NCI-H1105 (cell line): ENCODE measurements at places on chromosomes 2 and 18.

- no peak for DNase-seq
These were observed 57.6 kb downstream of the CCNT2 start for GRCh38 chr2:134976074-134976702.

- DNase-seq = no peak
These were observed 655.2 kb downstream of the RNF144A start for GRCh38 chr2:7572450-7572849.

- no peak for DNase-seq
These were observed 341.3 kb downstream of the MYCN start for GRCh38 chr2:16281451-16282335.

- DNase-seq = no peak
These were observed 53.4 kb downstream of the ADI1 start for GRCh38 chr2:3465844-3466481.

GRCh38 chr2:216375286-216375685, 3.0 kb upstream of the MARCHF4 start:
- no peak for DNase-seq

DNA sequence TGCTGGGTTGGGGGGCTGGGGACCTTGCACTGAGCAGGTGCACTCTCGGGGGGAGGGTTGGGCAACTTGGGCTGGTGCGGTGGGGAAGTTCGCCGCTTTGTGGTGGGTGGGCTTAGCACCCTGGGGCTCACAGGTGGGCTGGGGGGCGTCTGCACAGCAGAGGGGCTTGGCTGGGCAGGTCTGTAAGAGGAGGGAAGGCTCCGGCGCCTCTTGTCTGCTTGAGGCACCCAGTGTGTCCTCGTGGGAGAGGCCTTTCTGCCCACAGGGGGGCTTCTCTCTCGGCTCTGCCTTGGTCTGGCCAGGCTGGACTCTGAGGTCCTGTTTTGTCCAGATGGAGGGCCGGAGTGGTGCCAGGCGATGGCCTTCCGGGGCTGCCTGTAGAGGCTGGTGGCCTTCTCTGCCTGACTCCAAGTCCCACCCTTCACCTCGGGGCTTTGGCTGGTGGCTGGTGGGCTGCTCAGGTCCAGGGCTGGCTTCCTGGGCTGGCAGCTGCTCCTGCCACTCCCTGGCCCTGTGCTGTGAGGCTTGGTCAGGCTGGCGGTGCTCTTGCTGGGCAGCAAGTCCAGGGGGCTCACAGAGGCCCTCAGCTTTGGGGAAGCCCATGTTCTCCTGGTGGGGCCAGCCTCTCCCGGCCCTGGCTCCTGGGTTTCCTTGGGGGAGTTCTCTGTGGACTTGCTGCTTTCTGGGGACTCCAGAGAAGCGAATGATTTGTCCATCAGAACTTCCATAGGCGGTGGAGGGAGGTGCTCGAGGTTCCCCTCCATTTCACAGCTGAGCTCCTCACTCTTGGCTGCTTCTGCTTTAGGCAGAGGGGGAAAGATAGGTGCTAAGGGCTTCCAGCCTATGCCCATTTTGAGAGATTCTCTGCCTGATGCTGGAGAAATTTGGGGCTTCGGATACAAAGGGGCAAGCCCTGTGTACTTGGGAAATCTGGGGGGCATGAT, 3.0 kb downstream of the PCARE start:
- no peak for DNase-seq

DNA sequence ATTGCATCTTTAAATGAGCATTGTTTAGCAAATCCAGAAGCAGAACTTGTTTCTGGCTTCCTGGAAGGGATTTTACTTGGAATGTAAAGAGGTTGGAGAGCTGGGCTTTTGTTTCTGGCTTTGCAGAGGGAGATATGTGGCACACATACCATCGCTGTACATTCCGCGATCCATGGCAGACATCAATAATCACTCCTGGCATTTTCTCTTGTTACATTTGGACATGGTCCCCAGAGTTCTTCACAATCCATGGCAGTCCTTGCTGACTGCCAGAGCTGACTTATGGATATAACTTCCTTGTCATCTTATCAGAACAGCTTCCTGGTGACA, 445.6 kb upstream of the SPRED2 start:
- DNase-seq = no peak

GRCh38 chr2:159427048-159427447, 140.5 kb upstream of the WDSUB1 start:
- DNase-seq = no peak

- no peak for DNase-seq
These were observed 38.0 kb upstream of the SIX2 start for GRCh38 chr2:45047301-45047700.

DNA sequence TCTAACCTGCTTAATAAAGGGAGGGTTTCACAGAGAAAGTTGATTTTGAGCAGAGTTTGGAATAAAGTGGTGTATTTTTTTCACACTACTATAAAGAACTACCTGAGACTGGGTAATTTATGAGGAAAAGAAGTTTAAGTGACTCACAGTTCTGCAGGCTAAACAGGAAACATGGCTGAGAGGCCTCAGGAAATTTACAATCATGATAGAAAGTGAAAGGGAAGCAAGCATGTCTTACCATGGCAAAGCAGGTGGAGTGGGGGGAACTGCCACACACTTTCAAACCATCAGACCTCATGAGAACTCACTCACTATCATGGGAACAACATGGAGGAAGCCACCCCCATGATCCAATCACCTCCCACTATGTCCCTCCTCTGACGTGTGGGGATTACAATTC, 546.7 kb downstream of the EPHA4 start:
- DNase-seq = no peak

DNA sequence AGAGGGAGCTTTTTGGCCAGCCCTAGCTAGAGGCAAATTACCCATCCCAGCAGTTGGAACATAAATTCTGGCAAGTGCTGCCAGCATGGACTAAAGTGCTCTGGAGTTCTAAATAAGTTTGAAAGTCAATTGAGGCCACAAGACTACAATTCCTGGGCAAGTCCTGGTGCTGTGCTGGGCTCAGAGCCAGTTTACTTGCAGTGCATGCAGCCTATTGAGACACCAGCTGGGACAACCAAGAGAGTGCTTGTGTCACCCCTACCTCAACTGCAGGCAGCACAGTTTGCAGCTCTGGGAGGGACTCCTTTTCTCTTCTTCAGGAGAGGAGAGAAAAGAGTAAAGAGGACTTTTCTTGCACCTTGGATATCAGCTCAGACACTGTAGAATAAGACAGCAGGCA, 277.2 kb upstream of the TMEFF2 start:
- DNase-seq = no peak

- no peak for DNase-seq
These were observed 944.0 kb downstream of the DPP10 start for GRCh38 chr2:115386465-115386864.

DNA sequence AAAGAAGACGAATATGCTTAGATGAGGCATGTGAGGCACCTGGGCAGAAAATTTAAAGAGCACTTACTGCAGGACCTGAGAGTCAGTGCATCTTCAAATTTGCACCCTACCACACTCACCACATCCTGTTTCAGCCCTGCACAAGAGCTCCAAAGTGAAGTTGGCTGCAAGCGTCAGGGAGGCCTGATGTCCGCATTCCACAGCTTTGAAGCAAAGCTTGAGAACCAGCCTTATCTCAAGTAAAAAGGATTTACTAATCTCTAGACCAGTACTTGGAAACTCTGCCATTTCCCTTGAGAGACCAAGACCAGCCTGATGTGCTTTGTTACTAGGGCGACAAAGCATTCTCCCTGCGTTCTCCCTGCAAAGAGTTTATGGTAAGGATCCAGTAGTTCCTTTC, 3.4 kb upstream of the ASNSD1 start:
- no peak for DNase-seq

- no peak for DNase-seq
These were observed 58.4 kb downstream of the ATOH8 start for GRCh38 chr2:85812094-85812735.

- no peak for DNase-seq
These were observed at the start of gene CDH19 for GRCh38 chr18:66603941-66604627. CDH19 (minus strand) TSS chr18:66604090; CDS start chr18:66572204, 31,886 bp downstream.

- no peak for DNase-seq
These were observed 1103.3 kb upstream of the NRXN1 start for GRCh38 chr2:52135235-52135634.

- no peak for DNase-seq
These were observed 1.5 kb downstream of the MSH6 start for GRCh38 chr2:47784352-47784851.

DNA sequence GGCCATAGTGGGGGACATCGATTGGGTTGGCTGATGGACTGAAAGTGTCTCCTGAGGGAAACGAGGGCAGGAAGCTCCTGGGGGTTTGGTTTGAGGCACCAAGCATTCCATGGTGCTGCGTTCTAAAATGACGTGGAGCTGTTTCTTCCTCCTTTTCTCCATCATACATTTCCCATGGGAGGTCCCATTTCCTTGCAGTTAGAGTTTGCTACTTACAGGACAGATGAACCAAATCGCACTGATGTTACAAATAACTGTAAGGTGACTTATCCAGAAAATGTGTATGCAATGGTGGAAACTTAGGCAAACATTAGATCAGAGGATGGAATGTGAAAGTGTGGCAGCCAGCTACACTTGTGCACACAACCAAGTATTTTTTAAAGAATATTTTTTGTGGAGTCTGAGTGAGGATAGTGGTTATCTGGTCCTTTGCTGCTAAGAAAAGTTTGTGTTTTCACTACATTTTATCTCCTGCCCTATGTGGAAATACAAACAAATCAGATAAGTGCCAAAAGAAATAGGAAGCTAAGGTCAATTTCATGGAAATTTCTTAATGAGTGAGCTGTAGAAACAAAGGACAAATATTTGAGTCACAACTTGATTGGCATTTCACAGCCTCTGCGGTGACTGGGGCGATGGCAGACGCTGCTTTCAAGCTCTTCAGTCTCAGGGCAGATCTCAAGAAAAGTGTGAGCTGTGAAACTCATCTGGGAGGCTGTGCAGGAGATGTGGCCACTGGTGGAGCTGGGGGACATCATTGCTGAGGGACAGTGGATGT, 256.2 kb downstream of the TSN start:
- no peak for DNase-seq

DNA sequence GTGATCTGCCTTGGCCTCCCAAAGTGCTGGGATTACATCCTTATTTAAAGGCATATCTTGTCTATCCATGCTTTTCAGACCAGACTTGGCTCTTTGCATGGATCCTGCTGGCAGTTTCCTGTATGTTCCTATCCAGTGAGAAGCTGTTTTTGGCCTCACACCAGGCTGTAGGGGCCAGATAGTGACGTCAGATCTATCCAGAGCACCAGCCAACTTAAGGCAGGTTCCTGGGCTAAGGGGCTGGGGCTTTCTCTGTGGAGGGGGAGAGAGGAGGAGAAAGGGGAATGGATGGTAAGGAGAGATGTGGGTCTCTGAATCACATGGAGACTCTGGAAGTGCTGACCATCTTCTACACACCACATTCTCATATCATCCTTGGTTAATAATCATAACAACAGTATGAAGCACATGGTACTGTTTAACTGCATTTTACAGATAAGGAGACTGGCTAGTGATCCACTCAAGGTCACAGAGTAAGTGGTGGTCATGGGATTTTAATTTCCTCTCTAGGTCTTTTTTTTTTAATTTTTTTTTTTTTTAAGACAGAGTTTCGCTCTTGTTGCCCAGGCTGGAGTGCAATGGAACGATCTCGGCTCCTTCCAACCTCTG, 2.0 kb upstream of the FAM117B start:
- no peak for DNase-seq

DNA sequence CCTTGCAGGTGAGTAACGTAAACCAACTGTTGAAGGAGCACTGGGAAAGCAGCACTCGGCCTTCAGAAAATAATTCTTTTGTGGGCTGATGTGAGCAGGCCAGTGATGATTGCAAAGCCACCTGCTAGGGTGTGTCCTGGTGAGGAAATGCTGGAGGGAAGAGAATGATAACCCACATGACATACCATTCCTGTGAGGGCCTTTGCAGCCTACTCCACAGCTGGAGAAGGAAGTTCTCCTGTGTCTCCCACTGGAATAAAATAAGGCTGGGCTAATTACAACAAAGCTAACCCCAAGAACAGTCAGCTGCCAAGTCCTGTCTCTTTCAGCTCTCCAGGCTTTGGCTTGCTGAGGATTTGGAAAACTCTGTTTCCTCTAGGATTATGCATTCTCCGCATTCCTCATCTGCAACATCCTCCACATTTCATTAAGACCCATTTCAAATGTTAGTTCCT, 16.7 kb upstream of the DSG1 start:
- DNase-seq = no peak

- DNase-seq = no peak
These were observed 9.4 kb upstream of the ZNF512 start for GRCh38 chr2:27573452-27573851.

DNA sequence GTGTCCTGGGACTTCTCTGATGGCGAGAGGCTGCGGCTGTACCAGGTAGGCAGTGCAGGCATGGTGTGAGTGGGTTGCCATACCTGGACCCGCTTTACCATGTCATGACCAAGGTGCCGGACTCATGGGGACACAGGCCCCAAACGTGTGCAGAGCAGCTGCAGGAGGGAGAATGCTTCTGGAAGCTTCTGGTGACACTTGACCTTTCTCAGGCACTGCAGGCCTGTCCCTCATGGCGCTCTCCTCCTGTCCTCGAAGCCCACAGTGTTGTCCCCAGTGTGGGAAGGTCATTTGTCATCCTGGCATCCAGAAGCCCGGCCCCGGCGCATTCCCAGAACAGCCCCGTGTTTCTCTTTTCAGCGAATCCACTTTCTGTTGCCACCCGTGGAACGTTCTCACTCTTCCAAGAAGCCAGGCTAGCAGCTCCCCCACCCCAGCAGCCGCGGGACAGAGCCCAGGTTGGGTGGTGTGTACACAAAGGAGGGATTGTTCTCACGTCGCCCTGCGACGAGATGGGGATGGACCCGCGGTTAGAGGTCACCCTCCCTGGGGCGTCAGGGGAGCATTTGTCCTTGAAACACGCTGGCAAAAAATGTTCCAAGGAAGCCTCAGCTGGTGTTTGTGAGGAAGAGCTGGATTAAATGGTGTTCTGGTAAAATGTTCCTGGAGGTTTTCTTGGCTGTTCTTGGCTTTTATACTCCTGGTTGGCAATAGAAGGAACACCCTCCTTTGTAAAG, 43.7 kb downstream of the SH3BP4 start:
- no peak for DNase-seq

DNA sequence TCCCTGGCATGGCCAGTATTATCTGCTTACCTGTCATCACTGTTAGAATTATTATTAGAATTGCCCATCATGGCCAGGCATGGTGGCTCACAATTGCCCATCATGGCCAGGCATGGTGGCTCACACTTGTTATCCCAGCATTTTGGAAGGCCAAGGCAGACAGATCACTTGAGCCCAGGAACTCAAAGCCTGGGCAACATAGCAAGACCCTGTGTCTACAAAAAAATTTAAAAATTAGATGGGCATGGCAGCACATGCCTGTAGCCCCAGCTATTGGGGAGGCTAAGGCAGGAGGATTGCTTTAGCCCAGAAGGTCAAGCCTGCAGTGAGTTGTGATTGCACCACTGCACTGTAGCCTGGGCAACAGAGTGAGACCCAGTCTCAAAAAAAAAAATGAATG, 27.4 kb upstream of the ID2 start:
- no peak for DNase-seq

GRCh38 chr2:109679626-109680025, 65.5 kb downstream of the SOWAHC start:
- DNase-seq = no peak

- DNase-seq = no peak
These were observed 3.5 kb downstream of the TEX261 start for GRCh38 chr2:70991142-70991541.

GRCh38 chr2:48779019-48779716, 23.6 kb upstream of the LHCGR start:
- DNase-seq = no peak
